Activated CD4-positive, CD25-positive, alpha-beta regulatory T cell (primary cell): ENCODE measurements at places on chromosomes 6 and 20.

DNA sequence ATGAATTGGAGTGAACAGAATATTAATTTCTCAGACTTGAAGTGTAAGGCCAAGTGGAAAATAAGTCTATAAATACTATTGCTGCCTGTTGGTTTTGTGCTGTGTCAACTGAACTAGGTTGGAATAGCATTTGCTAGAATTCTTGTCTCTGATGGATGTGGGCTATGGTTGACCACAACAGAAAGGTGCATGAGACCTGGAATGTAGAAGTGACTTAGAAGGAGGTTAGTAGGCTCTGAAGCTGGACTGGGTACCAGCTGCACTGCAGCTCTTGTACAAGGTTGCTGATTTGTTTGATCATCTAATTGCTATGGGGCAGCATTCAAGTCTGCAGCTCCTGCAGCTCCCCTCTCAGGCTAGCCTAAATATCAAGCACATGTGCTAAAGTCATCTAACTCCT lies 479.0 kb upstream of the NRSN1 start:
- no peak for DNase-seq

- no peak for DNase-seq
Observed at GRCh38 chr6:130116273-130116672, 97.9 kb downstream of the L3MBTL3 start.

DNA sequence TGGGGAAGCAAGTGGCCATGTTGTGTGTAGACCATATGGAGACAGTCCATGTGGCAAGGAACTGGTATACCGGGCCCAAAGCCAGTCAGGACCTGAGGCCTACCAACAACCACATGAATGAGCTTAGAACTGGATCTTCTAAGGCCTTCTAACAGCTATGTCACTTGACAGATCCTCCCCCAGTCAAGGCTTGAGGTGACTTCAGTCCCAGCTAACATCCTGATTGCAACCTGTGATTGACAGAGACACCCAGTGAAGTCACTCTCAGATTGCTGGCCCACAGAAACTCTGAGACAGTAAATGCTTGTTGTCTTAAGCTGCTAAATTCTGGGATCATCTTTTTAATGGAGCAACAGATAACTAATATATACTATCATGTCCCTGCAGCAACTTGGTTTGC lies 32.9 kb downstream of the AHI1 start:
- no peak for DNase-seq

GRCh38 chr6:137864812-137865508 lies 2.1 kb upstream of the TNFAIP3 start:
- DNase-seq: no peak

GRCh38 chr6:169141671-169142537 lies 111.7 kb downstream of the THBS2 start:
- DNase-seq: no peak

- DNase-seq: no peak
Observed at GRCh38 chr6:64955435-64955848, 751.6 kb downstream of the EYS start.

DNA sequence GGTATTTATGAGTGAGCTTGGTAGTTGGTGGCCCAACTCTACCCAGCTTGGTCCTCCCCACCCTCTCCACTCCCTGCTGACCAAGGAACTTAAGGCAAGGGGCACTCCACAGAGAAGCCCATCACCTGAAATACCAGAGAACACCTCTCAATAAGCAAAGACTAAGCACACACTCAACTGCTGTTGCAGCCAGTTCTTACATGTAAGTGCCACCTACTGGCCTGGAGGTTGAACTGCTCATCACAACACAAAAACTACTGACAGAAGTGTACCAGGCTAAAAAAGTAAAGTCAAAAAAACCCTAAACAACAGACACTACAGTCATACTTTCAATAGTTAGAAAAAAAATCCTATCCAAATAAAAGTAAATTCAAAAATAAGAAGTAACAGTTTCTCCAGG lies 146.2 kb downstream of the FAM83B start:
- DNase-seq: no peak

DNA sequence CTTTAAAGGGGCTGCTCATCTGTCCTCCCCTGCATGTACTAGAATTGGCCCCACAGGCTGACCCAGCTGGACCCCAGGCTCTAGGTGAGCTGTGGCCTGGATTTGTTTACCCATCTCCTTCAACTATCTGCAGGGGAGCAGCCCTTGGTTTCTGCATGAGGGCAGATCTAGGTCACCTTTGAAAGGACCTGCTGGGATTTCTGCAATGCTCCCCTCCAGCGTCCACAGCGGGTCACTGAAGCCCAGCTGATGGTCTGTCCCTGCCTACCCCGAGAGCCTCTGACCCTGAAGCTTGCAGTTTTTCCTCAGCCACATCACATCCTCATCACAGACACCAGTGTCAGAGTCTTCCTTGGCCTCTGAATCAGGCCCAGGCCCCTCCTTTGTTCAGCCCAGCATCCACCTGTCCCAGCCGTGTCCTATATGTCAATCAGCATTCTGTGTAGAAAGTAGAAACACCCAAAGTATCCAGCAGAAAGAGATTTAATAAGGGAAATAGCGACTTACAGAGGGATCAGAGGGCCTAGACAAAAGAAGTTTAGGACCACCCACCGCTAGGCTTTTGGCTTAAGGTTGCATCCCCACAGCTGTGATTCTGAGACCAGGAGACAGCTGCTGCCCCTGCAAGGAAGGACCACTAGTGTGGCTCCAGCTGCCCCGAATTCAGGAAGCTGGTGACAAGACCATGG lies 243.1 kb downstream of the LRFN2 start:
- DNase-seq: no peak
